ENCODE measurements at places on chromosomes 4 and X. TPM values are rescaled to one million over a fixed set of nuclear protein-coding genes. Genes with fewer than 3 reads are reported as not detected.

GAGE13 gene
- total RNA-seq: not detected

F8A2 gene
- total RNA-seq: not detected

ERCC6L gene
- total RNA-seq: not detected

SSX5 gene
- not detected for total RNA-seq

RPA4 gene
- 1.2 TPM for total RNA-seq

CTAG2 gene
- not detected for total RNA-seq
